ENCODE measurements at places on chromosomes 1 and 21.

GRCh38 chr1:53080041-53080440 is 18.0 kb downstream of the PODN start:
- DNase-seq, result no peak

DNA sequence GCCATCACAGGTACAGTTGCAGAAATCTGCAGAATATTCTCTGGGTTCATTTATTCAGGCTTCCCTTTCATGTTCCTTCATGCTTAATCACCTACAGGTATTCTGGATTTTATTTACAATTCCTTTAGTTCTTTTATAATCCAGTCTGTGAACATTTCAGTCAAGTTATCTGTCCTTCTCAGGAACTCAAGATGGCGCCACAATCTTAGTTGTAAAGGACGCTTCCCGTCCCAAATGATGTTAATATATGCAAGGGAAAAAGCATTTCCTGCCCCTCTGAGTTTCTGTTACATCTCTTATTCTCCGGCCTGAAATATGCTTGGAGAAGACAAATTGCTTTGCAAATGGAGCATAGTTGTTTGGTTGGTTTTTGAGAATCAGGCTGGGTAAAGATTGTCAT is 19.3 kb downstream of the F3 start:
- DNase-seq, result no peak

- DNase-seq, result no peak
Measured at GRCh38 chr21:45326891-45327440, 39.3 kb upstream of the POFUT2 start.

DNA sequence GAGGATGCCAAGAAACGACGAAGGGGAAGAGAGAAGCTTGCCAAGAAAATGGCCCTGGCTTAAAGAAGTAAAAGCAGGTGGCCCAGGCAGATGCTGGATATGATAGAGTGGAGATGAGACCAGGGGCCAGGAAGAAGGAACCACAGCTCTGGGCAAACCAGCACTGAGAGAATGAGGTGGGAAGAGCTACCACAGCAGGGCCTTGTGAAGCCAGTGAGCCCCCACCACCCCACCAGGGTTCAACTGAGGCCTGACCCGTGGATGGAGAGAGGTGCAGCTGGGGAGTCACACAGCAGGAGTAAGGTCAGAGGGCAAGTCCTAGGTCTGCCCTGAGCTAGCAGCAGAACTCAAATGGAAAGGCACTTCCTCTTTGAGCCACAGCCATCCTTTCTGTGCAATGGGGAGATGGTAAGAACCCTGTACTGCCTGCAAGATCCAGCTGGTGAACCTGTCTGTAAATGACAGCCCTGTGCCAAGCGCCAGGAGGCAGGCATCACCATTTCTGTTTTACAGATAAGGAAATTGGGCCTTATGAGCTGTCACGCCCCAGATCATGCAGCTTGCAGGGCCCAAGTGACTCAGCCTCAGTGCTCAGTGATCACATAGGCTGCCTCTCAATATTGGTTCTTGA is 8.5 kb downstream of the SH3BGRL3 start:
- no peak for DNase-seq

GRCh38 chr1:190453550-190453949 is 24.1 kb downstream of the BRINP3 start:
- DNase-seq, result no peak

DNA sequence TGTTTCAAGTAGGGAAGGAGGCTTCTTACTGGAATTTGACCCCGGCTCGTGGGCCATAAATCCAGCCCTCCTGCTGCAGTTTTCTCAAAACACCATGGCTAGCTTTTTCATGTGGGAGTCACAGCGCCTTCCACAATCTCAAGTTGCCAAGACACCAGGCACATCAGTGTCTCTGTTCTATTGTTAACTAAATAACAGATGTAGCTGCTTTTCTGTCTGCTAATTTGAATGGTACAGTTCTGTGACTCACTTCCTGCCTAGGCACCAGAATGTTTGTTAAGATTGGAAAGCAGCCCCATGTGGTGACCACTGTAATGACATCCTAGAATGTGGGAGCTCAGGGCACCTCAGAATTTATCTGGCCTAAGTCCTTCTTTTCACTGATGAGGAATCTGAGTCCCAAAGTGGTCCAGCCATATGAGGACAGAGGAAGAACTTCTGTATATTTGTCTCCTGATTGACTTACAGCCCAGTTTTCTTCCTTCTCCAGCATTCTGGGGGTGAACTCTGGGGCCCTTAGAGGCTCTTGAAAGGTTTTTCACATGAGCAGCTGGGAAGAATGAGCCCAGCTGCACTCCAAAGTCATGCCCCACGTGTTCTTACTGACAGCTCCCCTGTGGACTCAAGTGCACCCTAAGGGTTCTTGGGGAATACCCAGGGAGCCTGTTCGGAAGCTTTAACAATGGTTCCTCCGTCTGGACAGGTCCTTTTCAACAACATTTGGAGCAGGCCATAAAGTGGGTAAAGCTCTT is 27.5 kb downstream of the TRIM45 start:
- DNase-seq, result no peak

DNA sequence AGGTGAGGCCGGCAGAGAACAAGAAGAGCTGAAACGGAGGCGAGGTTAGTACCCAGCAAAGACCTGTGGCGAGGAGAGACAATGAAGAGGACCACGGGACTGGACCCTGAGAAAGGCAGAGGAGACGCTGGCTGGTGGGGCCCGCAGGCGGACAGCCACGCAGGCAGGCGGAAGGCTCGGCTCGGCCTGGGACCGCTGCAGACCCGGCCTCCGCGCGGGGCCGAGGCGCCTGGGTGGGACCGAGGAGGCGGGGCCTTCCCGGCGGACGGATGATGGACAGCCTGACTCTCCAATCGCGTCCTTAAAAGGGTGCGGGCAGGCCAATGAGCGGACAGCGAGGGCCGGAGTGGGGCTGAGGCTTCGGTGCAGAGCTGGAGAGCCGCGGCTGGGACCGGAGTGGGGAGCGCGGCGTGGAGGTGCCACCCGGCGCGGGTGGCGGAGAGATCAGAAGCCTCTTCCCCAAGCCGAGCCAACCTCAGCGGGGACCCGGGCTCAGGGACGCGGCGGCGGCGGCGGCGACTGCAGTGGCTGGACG is at the start of gene MPZL1:
Gene MPZL1 (plus strand): TSS at position 366 of the 535 bp plus-strand sequence. CDS start 170 bp downstream, outside the sequence.
- no peak for DNase-seq

GRCh38 chr1:228475812-228476211 is 11.4 kb upstream of the RNF187 start:
- no peak for DNase-seq

DNA sequence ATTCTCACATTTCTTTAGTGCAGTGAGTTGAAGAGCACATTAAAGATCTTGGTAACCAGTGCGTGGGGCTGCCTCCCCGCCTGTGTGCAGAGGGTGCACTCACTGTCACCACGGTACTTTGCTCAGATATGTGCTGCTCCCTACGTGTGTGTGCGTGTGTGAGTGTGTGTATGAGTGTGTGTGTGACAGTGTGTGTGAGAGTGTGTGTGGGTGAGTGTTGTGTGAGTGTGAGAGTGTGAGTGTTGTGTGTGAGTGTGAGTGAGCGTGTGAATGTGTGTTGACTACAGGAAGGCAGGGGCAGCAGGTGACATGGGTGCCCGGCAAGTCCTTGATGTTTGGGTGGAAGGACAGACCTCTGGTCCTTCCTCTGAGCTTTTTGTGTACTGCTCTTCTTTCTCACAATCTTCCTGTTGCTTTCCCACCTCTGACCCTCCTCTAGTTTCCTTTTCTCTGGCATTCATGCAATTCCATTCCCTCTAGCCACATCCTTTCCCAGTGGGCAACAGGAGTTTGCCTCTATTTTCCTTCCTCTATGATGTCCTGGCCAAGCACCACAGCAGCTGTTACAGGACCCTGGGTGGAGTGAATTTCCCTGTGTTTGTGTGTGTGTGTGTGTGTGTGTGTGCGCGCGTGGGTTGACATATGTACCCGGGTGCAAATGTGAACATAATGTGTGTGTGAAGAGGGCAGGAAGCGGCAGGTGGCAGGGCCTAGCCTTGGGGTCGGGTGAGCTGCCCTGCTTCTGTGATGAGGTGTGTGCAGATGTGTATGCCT is 19.8 kb downstream of the LHX4 start:
- no peak for DNase-seq

- DNase-seq, result no peak
Measured at GRCh38 chr1:47926461-47926999, 70.7 kb downstream of the TRABD2B start.

DNA sequence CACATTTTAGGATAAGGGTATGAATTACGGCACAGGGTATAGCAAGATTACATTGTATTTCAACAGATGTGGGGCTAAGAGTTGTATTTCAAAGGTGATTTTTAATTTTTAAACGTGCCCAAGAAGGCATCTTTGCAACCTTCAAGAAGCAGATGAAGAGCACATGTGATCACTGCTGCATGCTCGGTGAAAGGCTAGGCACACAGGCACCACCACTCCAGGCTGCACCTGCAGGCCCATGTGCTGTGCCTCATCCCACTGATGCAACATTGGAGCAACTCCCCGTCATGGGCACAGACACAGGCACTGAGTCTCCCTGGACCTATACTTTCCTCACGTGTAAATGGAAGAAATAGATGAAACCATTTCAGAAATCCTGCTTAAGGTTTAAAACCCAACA is 23.5 kb downstream of the UBE2G2 start:
- no peak for DNase-seq

DNA sequence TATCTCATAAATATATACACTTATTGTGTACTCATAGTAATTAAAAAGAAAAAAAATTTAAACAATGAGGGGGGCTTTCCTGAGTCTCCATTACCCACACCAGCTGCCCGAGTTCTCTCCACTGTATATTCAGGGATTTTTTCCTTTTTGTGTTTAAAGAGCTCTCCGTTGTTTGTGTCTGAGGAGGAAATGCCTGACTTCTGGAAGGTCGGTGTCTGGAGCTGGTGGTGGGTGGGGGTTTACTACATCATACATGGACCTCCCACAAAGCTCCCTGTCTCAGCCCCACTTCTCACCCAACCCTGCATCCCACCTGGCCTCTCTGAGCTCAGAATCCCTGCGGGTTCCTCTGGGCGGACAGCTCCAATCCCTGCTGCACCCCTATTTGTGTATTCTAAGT is 64.1 kb upstream of the ETV3 start:
- no peak for DNase-seq

- DNase-seq, result no peak
Measured at GRCh38 chr1:64963466-64963865, 2.9 kb downstream of the JAK1 start.

GRCh38 chr1:88247666-88248065 is 436.4 kb upstream of the PKN2 start:
- no peak for DNase-seq

DNA sequence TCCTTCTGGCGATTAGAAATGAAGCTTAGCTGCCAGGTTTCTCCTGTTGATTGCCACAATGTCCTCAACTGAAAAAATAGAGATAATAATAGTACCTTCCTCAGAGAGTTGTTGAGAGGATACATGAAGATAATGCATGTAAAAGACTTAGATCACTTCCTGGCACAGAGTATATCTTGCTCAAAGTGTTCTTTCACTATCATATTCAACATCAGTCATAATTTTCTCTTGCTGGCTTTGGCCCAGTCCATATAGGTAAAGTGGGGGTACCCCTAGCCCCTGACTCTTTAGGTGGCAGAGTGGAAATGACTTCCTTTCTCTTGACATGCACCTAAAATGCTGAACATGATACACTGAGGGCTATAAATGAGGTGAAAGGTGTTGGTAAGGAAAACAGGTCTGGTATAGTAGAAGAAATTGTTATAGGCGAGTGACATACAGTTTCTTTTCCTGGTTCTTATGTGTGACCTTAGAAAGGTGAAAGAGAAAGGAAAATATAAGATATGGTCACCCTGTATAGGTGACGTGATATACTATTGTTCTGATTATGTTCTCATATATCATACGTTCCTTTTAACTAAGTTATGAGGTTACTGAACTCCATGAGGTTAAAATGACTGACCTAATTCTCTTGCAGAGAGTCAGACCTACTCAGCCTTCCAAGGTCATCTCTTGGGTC is 209.9 kb upstream of the DEPDC1 start:
- DNase-seq, result no peak

DNA sequence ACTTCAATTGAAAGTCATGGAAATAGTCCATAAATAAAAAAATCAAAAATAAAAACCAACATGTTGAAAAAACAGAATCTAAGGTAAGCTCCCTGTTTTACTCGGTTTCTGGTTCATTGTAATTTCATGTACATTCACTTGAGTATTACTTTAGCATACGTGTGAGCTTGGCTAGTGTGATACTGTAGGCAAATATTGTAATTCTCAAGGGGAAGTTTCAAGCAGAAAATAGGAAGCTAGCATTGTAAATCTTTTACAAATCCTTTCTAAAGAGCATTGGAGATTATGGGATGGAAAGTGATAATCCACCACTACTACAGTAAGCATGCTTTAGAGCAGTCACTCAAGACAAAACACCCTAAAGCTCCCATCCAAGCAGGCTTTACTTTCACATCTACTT is 3.3 kb upstream of the LPAR3 start:
- DNase-seq, result no peak

DNA sequence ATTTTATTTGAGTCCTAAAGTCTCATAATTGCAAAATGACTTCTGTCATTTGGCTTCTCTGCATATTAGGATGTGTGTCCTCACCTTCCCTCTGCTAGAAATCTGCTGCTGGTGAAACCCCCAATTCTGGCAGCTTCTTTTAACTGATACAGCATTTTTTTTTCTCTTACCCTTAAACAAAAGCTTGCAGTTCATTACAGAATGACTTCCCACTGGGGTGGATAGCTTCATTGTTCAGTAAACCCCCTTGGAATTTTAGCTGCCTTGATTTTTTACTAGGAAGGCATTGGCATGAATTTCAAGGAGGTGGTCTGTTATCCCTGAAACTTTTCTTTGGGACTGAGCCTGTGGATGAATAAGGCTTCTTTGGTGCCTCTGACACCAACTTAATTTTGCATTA is 16.8 kb downstream of the TSEN15 start:
- DNase-seq, result no peak

DNA sequence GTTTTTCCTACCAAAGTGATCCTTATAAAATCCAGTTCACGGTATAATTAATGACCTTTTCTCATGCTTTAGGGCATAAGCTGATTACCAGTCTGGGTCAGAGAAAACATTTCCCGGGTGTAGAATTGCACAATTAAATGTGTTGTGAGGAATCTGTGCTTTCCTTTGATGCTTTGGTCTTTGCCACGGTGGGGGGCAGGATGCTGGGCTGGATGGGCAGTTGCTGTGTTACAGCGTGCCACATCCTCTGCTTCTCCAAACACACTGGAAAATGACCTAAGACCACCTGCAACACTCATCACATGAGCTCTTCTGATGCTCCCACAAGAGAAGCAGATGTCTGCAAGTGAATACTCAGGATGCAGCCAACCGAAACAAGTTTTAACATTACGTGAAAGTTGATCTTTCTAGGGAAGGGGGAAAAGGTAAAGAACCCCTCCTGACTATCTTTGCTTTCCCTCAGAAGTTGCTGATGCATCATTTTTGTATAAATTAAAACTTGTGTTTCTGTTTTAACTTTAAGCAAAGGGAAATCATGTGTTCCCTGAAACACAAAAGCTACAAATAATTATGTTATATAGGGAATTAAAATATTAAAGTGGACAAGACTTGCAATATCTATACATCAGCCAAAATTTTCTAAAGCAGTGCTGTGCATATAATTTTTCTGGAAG is 515.3 kb upstream of the NR5A2 start:
- no peak for DNase-seq

DNA sequence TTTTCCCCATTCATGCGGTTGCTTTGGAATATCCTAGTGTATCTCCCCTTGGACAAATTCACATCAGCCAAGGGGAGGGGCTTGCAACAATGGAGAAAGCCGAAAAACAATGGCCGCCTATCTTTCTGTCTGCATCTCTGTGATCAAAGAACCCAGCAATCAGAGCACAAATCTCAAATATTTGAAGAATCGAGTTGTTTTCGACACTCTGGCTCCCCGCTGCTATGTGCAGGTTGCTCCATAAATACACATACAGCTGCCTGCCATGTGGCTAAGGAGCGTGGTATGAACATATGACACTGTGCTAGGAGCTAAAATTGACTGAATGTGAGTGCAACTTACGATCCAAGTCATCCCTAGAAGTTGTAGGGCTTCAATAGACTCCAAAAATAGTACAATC is 8.5 kb downstream of the CFHR4 start:
- no peak for DNase-seq

Data from SK-N-MC (cell line).